Activated naive CD4-positive, alpha-beta T cell treated with Interleukin-2 at 50 U/mL for 16 hours (primary cell): ENCODE measurements at places on chromosomes 12 and 14.
A peak's percentile ranks its signal among the peaks of the same experiment; 100 is the strongest.

DNA sequence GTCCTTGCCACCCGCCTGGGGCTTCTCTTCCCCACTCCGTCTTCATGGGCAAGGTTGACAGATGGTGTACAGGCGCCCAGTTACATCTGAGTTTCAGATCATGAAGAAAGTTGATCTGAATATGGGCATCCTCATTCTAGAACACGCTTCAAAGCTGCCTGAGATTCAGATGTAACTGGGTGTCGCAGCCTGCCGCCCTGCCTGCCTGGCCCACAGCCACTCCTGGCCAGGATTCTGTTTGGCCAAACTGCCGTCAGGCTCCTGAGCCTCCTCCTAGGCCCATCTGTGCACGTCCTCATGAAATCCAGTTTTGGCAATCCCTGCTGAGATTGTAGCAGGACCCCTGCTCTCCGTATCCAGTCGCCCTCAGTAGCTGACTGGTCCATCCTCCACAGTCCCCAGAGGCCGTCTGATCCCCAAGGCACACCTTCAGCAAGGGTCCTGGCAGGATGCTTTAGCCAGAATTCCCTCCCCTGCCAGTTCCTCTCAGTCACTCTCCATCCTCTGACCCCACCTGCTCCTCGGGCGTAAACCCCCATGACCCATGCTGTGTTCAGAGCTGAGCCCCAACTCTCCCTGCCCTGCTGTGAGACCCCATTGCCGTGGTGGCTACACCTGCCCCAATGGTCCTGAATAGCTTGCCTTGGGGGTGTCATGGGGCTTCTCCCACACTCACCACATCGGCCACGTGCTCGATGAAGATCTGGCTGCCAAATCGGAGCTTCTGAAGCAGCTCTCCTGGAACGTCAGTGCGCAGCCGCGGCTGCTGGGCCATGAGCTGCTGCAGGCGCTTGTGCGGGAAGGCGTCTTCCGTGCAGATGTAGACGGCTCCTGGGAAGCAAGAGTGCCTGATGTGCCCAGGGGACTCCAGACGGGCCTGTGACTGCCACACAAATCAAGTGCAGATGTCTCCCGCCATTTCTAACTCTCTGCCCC lies 12.5 kb downstream of the XRCC3 start:
- DNase-seq = no peak

- DNase-seq = no peak
Measured at GRCh38 chr14:99351166-99352007, 79.4 kb upstream of the BCL11B start.

GRCh38 chr14:102927346-102927877 lies 4.9 kb downstream of the AMN start:
- DNase-seq = no peak

DNA sequence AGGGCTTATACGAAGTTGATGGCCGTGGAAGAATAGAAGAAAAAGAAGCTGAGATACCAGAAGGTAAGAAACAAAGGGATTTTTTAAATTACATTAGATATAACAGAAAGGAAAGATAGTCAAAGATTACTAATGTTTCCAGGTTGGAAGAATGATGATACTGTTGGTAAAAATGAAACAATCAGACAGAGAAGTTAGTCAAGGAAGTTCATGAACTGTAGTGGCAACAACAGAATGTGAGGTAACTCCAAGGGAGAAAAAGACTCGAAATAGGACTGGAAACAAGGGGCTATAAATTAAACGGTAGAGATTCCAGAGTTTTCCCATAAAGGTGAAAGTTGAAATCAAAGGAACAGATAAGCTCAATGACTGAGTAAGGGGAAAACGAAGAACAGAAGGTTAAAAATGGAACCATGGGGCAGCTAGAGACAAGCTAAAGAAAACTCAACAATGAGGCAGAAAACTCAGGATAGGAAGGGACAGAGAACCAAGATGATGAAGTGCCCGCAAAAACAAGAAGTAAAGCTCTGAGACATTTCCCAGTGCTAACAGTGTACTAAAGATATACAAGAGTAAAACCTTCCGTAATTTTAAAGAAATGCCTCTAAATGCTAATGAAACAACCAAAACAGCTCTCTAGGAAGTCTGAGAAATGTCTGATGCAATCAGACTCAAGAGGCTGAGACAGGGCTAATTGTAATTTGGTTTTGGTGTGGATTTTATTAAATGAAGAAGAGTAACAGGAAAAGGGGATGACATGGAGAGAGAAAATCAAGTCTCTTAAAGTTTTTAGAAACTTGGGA lies 70.0 kb downstream of the PPP2R5E start:
- no peak for DNase-seq

DNA sequence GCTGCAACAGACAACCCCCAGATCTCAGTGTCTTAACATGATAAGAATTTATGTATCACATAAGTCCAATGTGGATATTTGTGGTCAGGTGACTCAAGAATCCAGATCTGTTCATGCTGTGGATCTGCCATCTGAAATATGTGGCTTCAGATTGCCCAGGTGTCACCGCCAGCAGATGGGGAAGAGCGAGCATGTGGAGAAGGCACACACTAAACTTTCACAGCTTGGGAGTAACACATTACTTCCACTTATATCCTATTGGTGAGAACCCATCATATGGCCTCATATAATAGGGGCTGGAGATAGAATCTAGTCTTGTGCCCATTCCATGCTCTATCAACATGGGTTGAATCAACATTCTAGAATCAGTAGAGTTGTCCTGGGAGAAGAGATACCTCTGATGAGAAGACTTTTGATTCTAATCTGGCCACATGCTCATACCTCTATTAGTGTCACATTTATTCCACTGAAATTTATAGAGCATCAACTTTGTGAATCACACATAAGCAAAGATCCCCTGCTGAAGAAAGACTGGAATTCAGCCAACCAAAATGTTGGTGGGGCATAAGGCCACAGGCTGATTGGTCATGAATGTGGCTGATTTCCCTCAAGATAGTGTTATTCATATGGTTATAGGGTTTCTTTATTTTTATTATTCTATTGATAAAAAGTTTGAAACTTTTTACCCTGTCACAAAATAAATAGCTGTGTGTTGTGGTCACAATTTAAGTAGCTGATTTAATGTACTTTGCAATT lies 6.0 kb upstream of the CALCOCO1 start:
- no peak for DNase-seq

- no peak for DNase-seq
Measured at GRCh38 chr12:40565029-40565633, 127.1 kb upstream of the CNTN1 start.

DNA sequence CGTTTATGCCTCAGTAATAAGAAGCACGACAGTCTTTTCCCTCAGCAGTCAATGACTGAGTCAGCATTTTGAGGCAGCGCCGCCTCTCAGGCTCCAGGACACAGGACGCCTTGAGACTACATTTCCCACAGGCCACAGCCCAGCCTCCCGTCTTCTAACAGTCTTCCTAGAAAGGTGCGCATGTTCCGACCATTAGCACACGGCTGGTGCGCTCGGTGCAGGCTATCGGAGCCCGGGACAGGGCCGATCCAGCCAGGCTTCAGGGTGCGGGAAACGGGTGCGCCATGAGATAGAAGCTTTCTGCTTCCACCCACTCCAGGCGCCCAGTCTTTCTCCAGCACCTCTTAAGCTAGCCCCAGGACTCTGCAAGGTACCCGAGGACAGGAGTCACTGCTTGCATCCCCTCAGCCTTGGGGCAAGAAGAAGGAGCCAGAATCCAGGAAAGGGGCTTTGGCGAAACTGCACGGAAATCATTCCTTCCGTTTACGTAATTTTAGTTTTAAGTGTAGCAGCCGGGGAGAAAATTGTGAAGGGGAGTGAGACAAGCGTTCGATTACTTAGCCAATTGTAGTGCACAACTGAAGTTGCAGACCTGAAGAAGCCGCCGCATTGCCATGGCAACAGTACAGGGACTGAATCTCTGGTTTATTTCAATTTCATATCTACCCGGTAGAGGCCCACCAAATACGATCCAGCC lies 54.0 kb downstream of the ZNF641 start:
- peak; percentile 45 for DNase-seq
